Ovary (tissue), 10 donors: ENCODE measurements at places on chromosomes 13 and 19. TPM values are rescaled to one million over a fixed set of nuclear protein-coding genes. Genes with fewer than 3 reads are reported as not detected.

- H3K27ac ChIP-seq = no peak overlapping the region
- H3K36me3 ChIP-seq = no peaks in the 10 kb centered on the region
- H3K4me1 ChIP-seq = peaks cover 10% of the 10 kb centered on the region
- DNase-seq = no peak
- H3K4me3 ChIP-seq = no peak overlapping the region
Observed at GRCh38 chr19:47432499-47432898, 13.2 kb upstream of the MEIS3 start.

DNA sequence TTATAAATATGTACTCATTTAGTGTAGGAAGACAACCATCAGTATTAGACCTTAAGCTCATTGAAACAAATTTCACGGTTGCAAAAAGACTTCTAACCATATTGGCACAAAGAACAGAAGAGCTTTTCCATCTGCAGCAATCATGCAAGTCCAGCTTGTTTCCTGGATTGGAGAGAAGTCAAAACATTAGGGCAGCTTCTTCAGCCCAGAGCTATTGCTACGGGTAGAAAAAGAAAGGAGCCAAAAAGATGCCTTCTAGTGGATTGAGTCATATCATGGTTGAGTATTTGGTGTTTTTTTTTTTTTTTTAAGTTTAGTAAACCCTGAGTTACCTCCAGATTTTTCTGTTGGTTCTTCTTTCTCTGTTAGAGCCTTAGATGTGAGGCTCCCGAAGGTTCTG is 99.8 kb downstream of the WDFY2 start:
- no peaks in the 10 kb centered on the region for H3K36me3 ChIP-seq
- H3K4me1 ChIP-seq = no peaks in the 10 kb centered on the region
- no peak for DNase-seq
- H3K27me3 ChIP-seq = no peaks in the 10 kb centered on the region
- no peak overlapping the region for H3K4me3 ChIP-seq

DNA sequence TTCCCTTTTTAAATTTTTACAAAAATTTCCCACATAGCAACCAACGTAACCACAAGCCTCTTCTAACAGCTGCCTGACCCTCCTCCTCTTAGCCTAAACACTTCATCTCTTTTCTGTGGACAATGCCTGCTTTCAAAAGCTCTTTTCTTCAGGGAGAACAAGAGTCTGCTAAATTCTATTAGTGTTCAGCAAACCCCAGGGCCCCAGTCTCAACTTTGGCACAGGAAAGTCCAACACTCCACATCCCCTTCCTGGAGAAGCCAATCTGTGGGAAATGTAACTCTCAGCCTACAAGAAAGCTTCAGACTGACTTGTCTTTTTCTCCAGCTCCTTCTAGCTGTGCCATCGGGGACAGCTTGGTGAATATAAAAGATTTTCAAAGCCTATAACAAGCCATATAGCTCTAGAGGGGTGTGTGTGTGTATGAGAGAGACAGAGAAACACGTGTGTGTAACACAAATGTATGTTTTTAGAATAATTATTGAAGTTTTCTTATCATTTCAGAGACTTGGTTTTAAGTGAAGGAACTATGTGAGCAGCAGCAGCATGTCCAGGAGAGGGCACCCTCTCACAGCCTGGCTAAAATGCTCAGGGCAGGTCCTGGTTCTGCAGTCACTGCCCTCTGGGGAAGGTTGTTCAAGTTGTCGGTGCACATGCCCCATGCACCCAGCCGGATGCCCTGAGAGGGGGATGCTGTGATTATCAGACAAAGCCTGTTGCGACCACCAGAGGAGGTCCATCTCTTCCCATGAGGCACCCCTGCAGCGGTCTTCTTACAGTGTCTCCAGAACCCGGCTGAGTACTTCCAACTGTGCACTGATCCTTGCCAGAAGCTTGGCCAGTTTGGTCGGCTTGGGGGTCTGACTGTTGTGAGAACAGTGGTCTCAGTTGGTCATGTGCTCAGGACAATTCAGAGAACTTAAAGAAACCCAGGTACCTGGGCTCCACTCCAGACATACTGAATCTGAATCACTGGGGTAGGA is 34.4 kb downstream of the CCDC70 start:
- no peaks in the 10 kb centered on the region for H3K36me3 ChIP-seq
- no peaks in the 10 kb centered on the region for H3K4me1 ChIP-seq
- H3K27me3 ChIP-seq = no peaks in the 10 kb centered on the region
- H3K27ac ChIP-seq = no peak overlapping the region
- no peak overlapping the region for H3K4me3 ChIP-seq
- DNase-seq = no peak

DNA sequence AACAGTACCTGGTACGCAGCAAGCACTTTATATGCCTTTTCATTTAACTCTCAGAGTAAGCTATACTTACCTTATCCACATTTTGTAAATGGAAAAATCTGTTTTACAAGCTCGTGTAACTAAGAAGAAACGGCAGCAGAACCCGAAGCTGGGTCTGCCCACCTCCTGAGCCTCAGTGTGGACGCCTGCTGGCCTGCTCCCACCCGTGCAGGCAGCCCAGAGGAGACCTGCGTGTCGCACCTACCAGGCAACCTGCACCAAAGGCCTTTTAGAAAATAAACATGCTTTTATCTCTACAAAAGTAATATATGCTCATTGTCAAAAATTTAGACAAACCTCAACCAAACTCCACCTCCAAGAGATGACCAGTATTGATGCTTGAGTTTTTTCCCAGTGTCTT is 62.7 kb downstream of the CRYL1 start:
- H3K4me3 ChIP-seq = no peak overlapping the region
- no peaks in the 10 kb centered on the region for H3K27me3 ChIP-seq
- peaks cover 1% of the 10 kb centered on the region for H3K4me1 ChIP-seq

The TMPRSS9 gene
- 0.51 TPM for total RNA-seq
